Liver (tissue), 10 donors: ENCODE measurements at places on chromosomes 16 and 17. TPM values are rescaled to one million over a fixed set of nuclear protein-coding genes. Genes with fewer than 3 reads are reported as not detected.

The ACSM5 gene
- 240 TPM for polyA plus RNA-seq

The BMERB1 gene
- 8.3 TPM for polyA plus RNA-seq

The DNAH3 gene
- not detected for polyA plus RNA-seq

DNA sequence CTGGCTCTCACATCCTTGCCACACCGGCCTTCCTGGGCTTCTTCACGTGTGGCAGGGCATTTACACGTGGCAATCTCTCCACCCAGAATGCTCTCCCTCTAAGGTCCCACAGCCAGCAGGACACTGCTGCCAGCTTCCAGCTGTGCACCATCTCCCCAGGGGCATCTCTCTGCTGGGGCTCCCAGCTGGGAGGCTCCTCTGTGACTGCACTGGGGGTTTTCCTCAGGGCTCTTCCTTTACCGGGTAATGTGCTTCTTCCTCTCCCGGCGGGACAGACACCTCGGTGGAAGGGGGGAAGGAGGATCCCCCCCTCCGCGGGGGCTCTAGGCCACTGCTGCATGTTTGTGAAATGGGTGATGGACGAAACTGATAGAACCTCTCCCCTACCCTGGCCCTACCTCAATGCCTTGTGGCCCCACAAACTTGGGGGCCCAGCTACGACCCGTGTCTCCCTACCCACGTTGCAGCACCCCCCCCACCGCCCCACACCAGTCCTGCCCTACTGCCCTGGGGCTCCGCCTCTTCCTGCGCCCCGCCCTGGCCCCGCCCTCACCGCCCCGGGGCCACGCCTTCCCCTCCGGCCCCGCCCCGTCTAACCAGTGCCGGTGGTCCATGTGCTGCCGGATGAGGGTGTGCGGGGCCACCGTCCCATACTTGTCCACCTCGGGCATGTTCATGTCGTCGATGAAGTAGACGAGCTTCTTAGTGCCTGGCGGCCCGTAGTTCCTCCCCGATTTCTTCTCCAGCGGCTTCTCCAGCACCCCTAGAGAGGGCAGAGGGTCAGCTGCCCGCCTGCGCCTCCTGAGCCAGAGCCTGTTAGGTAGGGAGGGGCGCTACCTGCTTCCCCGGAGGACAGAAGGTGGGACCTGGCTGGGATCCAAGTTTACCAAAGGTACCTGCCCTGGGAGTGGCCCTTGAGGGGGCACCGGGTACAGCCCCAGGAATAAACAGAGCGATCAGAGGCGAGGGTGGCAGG, 92.6 kb downstream of the DNAH17 start:
- no peak for DNase-seq

DNA sequence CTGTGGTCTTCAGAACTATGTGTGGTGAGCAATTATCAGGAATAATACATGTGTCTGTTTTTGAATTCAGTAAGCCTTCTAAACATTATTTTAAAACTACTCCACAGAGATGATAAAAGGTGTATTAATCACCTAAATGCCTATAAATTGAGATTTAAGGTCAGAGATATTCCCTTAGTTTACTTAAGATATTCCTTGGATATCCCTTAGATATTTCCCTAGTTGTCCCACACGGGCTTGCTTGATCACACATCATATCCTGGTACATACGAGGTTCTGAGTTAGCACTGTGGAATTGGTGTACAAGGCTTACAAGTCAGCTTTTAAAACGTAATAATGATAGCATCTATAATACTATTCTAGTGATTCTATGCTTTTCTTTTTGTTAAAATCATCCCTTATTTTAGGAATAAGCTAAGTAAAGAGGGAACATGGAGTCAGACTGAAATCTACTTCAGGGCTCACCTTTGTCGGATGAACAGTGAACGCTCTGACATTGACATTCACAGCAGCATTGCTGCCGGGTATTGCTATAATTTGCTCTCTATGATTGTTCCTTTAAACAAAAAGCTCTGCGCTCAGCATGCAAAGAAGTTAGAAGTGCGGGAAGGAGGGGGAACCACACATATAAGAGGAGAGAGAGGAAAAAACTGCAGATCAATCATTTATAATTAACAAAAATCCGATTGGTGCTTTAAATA, 136.5 kb downstream of the SKAP1 start:
- no peak for DNase-seq

- DNase-seq: no peak
Measured at GRCh38 chr17:19303367-19303776, 59.2 kb downstream of the B9D1 start.

DNA sequence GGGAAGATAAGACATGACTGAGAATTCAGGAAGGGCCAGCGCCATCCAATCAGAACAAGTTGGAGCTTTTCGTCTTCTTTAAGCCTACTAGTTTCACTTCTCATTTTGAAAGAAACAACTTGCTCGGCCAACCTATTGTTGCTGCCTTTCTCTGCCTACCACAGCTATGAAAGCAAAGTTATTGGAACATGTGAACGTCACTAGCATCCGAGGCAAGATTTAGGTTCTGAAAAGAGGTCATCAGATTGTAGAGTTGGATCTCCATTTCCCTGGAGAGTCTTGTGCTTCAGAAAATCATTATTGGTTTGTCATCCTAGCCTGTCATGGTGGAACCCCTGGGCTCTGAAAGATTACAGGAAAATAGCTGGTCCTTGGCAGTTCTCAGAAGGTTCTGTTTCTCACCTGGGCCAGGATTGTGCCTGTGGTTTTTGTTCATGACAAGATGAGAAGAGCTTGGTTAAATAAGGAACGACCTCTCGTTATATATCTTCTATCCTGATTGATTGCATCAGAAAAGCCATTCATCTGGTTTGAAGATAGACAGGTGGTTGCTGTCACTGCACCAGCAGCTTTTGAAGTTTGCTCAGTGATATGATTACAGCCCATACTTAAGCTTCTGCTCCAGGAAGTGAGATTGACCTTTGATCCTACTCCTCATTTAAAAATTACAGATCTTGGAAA, 25.3 kb downstream of the CDH13 start:
- no peak for DNase-seq

DNA sequence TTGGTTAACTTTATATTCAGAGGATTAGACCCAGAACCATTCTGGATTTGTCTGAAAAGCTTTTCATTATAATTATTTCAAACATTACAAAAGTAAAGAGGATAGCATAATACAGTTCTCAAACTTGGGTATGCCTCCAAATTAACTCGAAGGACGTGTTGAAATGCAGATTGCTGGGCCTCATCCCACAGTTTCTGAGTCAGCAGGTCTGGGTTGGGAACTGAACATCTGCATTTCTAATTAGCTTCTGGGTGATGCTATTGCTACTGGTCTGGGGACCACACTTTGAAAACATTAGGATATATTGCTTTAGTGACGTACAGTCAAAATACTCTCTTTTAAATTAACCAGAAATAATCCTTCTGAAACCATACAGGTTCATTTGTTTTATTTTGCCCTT, 10.0 kb downstream of the TPPP3 start:
- no peak for DNase-seq

DNA sequence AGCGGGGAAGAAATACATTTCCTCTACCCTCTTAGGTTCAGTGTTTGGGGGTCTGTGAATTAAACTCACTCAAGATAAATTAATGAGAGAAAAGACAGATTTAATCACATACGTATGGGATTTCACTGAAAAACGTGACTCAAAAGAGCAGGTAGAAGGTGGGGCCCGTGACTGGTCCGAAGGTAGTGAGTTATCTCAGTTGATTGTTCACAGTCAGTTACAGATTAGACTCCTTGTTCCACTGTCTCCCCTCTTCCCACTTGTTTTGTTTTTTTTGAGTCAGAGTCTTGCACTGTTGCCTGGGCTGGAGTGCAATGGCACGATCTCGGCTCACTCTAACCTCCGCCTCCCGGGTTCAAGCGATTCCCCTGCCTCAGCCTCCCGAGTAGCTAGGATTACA, 301.2 kb downstream of the SEC14L1 start:
- no peak for DNase-seq

- DNase-seq: no peak
Measured at GRCh38 chr17:9802697-9803096, 11.3 kb upstream of the DHRS7C start.

DNA sequence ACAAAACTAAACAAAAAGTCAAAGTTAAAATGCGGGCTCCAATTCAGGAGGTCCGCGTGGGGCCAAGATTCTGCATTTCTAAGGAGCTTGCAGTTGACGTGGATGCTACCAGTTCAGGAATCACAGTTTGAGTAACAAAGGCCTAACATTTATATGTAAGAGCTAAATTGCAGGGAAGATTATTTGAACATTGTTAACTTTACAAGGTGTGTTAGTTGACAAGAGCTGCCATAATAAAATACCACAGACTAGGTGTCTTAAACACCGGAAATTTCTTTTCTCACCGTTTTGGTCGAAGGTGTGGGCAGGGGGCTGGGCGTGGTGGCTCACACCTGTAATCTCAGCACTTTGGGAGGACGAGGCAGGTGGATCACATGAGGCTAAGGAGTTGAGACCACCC, 24.8 kb upstream of the CMIP start:
- no peak for DNase-seq

- DNase-seq: no peak
Measured at GRCh38 chr16:58940609-58941008, 206.5 kb upstream of the GOT2 start.

DNA sequence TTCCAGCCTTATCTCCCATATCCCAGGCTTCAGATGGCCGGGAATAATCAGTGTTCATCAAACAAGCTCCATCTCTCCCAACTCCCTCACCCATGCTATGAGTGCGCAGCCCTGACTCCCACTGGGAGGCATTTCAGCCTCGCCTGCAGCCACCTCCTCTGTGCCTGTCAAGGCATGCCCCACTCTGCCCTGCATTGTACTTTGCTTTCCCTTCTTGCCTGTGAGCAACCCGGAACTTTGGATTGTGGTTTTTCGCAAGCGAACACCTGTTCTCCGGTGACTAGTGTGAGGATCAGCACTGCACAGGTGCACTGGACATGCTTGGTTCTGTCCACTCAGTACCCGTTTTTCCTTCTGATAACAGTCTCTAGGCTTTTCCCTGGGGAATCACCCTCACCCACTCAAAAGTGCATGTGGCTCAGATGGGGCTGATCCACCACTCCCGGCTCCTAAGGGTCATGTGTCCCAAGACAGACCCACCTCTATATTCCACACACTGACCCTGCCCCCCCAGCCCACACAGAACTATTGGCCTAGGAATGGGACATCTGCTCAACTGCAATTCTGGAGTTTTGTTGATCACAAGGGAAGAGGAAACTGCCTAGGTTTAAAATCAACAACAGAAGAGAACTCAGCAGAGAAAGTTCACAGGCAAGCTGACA, 9.1 kb downstream of the CHST6 start:
- DNase-seq: no peak

DNA sequence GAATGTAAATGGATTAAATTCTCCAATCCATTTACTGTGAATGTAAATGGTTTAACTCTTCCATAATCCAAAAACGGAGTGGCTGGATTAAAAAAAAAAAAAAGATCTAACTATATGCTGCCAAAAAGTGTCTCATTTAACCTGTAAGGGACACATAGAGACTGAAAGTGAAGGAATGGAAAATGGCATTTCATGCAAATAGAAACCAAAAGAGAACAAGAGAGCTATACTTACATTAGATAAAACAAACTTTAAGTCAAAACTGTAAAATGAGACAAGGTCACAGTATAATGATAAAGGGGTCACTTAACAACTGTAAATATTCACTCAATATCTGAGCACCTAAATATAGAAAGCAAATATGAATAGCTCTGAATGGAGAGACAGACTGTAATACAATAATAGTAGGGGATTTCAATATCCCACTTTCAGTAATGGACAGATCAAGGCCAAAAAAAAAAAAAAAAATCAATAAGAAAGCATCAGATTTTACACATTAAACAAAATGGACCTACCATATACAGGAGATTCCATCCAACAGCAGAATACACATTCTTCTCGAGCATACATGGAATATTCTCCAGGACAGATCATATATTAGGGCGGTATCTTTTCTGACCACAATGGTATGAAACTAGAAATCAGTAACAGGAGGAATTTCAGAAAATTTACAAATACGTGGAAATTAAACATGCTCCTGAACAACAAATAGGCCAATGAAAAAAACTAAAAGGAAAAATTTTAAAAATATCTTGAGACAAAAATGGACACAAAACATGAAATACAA, 36.4 kb downstream of the CDR2 start:
- DNase-seq: no peak

DNA sequence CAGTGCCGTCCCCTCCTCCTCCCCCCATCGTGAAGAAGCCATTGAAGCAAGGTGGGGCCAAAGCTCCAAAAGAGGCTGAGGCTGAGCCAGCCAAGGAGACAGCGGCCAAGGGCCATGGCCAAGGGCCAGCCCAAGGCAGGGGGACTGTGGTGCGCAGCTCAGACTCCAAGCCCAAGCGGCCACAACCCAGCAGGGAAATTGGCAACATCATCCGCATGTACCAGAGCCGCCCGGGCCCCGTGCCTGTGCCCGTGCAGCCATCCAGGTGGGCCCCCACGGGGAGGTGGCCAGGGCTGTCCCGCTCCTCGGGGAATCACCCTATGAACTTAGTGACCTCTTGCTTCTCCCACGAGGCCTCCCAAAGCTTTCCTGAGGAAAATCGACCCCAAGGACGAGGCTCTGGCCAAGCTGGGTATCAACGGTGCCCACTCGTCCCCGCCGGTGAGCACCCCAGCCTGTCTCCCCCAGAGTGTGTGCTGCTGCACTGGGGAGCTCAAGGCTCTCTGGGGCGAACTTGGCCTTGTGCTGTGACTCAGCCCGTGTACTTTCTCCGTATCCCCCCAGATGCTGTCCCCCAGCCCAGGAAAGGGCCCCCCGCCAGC, 16.6 kb upstream of the SMIM5 start:
- no peak for DNase-seq

- DNase-seq: no peak
Measured at GRCh38 chr16:64428463-64429113, 693.3 kb downstream of the CDH11 start.

DNA sequence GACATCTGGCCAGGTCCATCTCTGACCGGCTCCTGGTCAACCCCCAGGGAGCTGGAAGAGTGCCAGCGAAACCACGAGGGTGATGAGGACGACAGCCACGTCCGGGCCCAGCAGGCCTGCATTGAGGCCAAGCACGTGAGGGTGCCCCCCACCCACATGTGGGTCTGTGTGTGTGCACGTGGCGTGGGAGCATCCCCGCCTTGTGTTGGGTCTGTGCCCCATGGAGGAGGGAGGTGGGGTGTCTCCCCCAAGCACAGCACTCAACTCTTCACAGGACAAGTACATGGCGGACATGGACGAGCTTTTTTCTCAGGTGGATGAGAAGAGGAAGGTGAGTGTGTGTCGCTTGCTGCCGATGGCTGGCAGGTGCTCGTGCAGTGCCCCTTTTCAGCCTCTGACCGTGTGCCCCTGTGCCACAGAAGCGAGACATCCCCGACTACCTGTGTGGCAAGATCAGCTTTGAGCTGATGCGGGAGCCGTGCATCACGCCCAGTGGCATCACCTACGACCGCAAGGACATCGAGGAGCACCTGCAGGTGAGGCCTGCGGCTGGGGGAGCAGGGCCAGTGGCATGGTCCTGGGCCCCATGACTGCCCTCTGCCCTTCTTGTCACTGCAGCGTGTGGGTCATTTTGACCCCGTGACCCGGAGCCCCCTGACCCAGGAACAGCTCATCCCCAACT, 1.7 kb downstream of the STUB1 start:
- DNase-seq: no peak

DNA sequence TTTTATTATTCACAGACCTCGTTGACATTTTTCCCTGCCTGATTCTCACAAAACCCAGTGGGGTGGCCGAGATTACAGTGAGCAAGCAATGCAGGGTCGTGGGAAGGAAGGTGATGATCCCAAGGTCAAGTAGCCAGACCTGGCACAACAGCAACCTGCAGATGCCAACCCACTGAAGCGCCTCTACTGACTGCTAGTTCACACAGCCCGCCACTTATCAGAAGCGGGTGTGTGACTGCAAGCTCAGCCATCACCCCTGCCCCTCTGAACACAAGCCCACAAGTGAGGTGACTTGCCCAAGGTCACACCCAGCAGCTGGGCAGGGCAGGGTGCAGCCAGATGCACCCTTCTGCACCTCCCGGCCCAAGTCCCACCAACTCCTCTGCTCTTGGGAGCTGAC, 7.1 kb downstream of the TFAP4 start:
- DNase-seq: no peak
